HT-29 (cell line): ENCODE measurements at places on chromosomes 5 and 9. TPM values are rescaled to one million over a fixed set of nuclear protein-coding genes. Genes with fewer than 3 reads are reported as not detected.
A peak's percentile ranks its signal among the peaks of the same experiment; 100 is the strongest.

The ADAMTS19 gene
- not detected in 2 replicates for total RNA-seq

DNA sequence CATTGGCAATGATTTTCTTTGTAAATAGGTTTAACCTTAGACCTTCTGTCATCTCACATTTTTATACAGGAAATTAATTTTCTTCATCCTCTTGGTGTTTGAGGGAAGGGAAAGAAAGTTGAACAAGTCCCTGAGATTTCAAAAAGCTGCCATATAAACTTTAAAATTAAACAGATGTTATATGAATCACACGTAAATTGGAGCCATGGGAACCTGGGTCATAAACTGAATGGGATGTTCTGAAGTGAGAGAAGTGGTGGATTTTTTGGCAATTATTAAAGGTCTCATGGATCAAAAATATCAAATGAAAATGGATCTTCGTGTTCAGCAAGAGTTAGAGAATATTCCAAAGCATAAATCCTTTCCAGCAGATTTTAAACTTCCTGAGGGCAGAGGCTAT is 242.2 kb downstream of the DMRT2 start:
- no peak for DNase-seq

DNA sequence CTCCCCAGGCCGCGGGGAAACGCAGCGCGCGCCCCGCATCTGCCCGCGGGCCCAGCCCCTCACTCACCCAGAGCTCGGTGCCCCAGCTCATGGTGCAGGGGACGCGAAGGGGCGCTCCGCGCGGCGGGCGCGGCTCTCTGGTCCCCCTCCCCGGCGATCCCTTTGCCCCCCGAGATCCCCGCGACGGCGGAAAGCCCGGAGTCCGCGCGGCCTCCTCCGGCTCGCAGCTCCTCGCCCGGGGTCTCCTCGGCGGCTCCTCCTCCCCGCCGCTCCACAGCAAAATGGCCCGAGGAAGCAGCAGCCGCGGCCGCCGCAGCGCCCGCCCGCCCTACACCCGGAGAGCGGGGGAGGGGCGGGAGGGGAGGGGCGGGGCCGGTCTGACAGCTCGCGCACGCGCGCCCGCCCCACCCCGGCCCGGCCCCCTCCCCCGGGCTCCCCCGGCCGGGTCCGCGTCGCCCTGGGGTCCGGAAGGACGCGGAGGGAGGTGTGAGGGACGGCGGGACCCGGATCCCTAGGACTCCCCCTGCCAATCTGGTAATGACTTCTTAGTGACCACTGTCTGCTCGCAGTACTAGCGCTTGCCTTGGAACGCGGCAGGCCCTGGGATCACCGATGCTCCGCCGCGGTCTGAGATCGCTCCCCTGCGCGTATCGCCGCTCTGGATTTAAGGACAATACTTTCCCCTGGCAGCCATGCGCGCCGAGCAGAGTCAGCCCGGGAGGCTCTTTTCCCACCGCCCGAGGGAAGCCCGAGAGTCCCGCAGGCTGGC is at the start of gene FNBP1:
Gene FNBP1 (minus strand): TSS at position 305 of the 769 bp plus-strand sequence. CDS start 214 bp downstream, at position 91.
- peak; percentile 36 for DNase-seq

GRCh38 chr5:89200899-89201298 is 317.9 kb upstream of the MEF2C start:
- DNase-seq = no peak

DNA sequence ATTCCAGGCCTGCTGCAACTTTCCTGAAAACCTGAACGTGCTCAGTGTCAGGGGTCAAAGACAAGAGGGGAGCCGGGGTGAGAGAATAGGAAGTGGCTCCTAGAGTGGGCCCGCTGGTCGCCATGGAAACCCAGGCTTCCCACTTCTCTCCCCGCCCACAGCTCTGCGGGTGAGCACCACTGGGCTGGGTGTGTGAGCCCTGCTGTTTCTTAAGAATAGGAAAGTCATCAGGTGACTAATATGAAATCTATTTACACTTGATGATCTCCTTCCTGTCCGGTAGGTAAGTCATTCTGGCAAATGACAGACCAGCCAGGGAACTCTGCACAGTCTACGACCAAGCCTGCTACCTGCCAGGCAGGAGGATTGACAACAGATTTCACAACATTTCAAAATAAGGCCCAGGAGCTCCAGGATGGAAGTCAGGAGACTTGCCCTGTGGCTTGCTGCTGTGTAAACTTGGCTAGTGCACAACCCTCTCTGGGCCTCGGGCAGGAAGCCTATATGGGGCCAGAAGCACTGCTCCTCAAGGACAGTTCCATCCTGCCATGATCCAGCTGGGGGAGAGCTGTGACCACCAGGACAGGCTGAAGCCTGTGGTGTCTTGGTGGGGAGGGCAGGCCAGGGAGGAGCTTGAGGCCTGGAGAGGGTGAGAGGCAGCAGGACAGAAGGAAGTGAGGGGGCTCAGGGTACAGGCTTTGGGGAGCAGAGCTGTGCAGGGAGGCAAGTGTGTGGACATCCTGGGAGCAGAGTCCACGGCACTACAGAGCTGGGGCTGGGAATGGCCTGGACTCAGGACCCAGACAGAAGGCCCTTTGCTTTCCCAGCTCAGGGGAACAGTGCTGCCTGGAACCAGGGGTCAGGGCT is 60.6 kb downstream of the SHB start:
- peak; percentile 54 for DNase-seq

DNA sequence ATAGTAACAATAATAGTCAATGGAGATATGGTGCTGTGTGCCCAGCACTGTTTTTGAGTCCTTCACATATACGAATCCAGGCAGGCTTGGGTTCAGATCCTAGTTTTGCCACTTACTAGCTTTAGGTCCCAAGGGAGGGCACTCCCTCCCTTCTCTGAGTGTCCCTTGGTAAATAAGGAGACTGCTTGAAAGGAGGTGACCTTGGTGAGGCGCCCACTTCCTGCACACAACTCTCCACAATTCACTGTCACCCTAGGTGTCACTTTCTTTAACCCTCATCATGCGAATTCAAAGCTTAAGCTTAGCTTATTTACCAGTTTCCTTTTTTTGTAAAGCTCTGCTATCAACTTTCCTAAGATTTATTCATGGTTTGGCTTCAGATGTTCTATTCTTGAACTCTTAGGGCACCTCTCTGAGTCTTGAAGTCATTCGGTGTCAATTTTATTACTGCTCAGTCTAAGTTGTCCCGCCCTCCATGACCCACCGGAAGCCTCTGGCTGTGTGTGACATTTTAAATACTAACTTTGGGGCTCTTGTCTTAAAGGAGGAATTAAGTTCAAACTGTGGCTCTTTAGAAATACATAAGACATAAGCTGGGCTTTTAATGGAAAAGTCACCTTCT is 170.7 kb upstream of the ZNF618 start:
- no peak for DNase-seq
